Fibroblast of skin of right quadriceps (primary cell): ENCODE measurements at places on chromosomes 6 and 20.
A peak's percentile ranks its signal among the peaks of the same experiment; 100 is the strongest.

DNA sequence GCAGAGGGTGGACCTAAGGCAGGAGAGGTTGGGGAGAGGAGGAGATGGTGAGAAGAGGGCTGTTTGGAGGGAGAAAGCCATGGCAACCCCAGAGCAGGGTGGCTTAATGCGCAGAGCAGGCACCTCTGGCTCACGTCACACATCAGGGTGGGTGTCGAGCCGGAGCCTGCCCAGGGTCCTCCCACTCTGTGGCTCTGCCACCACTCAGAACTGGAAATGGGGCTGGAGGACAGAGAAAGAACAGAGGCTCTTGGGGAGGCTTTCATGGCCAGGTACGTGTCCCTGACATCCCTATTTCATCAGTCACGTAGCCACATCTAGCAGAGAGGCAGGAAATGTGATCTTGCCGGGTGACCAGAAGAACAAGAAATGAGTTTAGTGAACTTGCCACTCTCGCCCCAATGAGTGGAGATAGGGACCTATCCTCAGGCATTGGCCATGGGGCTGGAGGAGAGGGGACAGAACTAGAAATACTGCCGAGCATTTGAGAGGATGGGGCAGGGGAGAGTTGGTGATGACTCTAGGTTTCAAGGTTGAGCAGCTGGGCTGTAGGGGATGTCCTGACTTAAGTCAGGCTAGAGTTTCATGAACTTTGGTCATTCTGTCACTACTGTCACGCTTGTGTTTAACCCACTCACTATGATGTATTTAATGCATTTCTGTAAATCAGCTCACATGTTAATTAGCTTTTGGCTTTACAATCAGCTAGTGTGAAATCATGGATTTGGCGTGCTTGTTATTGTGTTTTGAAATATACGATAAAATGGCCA lies 52.7 kb downstream of the CDH26 start:
- DNase-seq: no peak

DNA sequence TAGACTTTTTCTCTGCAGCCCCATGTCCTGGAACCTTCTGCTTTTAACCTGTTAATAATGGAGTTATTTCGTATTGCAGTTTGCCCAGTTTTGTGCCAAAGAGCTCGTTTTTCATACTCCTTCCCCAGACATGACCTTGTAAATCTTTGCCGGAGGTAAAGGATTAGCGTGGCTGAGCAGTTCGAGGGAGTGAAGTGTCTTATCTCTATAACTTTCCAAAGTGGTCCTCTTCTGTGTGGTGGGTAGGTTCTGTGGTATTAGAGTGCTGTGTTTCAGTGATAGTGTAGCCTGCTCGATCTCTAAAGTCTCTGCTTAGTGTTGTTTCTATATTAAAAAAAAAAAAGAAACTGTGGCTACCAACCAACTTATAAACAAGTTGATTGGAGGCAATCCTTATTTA lies 67.5 kb downstream of the FARS2 start:
- no peak for DNase-seq

DNA sequence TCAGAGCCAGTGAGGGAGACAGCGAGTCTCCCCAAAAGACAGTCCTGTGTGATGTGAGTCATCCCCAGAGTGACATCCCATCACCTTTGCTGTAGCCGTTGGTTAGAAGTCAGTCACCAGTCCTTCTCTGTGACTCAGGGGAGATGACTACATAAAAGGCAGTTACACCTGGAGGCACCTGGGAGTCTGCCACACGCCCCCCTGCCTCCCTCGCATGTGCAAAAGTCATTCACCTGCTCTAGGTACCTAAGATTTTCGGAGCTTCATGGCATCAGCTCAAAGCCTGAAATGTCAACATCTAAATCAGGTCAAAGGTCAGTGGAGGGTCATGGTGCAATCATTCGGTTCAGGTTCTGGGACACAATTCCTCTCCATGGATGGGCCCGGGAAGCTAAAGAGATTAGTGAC lies 50.3 kb downstream of the PRR18 start:
- no peak for DNase-seq

DNA sequence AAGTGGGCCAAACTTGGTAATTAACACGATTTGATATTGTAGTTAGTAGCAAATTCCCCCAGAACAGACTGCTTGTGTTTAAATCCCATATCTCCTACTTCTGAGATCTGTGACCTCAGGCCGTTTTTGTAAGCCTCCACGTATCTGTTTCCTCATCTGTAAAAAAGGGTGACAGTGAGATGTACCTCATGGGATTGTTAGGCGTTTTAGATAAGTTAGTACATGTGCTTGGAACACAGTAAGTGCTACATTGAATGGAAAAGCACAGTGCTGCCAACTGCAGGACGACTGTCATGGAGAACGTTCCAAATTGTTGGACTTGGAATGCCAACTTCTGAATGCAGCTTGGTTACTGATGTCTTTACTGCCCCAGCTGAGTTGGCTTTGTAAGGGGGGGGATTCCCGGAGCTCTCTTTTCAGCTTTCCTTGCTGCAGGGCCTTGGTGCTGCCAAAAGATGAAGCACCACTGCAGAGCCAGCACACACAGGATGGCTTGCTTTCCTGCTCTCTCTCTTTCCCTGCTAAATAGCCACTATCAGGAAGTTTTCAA lies 108.6 kb downstream of the OPN5 start:
- no peak for DNase-seq

GRCh38 chr20:54843865-54844264 lies 368.5 kb downstream of the DOK5 start:
- DNase-seq: no peak

GRCh38 chr20:51461306-51461705 lies 81.2 kb downstream of the NFATC2 start:
- no peak for DNase-seq

- DNase-seq: no peak
Measured at GRCh38 chr6:72856801-72857200, 234.9 kb downstream of the KCNQ5 start.

- DNase-seq: peak; percentile 40
Measured at GRCh38 chr6:64294034-64294433, 658.4 kb downstream of the PHF3 start.

DNA sequence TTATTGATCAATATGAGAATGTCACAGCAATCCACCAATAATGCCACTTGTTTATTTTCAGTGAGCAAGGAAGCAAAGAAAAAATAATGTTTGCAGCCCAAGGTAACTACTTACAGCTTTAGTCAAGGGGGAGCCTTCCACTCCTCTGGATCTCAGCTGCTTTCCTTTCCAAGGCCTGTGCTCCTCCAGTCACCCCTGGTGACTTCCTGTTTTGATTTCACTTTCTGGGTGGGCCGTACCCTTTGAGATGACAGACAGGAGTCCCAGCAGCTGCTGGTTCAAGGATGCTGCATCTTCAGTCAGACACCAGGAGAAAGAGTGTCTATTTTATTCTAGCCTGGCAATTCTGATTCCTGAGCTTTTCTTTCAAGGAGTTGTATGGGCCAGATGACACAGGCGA lies 5.6 kb upstream of the VNN2 start:
- no peak for DNase-seq

- no peak for DNase-seq
Measured at GRCh38 chr6:52210227-52210626, 24.1 kb downstream of the IL17A start.

GRCh38 chr20:460707-461106 lies 1.6 kb downstream of the TBC1D20 start:
- no peak for DNase-seq

GRCh38 chr6:43679057-43679456 lies 8.5 kb downstream of the MRPS18A start:
- DNase-seq: peak; percentile 46

GRCh38 chr20:36493051-36493800 lies 48.1 kb upstream of the MYL9 start:
- DNase-seq: no peak

DNA sequence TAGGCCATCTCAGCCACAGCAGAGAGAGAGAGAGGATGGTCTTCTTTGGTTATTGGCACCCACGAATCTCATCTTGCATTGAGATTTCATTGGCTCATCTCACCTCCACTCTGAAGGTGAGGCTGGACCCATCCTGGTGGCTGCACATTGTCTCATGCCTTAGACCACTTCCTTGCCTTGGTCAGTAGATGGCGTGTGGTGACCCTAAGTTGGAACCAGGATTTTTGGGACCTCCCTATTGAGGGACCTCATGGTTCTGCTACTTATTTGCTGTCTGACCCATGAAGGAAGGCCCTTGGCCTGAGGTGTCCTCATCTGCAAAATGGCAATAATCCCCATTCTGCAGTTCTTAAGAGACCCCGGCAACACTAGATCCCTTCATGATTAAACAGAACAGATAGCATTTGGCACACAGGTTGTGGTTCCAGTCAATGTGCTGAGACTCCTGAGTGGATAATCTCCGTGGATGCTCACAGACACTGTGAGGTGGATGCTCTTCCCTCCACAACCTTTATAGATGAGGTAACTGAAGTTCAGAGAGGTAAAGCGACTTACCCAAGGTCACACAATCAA lies 21.5 kb upstream of the AAR2 start:
- DNase-seq: peak; percentile 26

DNA sequence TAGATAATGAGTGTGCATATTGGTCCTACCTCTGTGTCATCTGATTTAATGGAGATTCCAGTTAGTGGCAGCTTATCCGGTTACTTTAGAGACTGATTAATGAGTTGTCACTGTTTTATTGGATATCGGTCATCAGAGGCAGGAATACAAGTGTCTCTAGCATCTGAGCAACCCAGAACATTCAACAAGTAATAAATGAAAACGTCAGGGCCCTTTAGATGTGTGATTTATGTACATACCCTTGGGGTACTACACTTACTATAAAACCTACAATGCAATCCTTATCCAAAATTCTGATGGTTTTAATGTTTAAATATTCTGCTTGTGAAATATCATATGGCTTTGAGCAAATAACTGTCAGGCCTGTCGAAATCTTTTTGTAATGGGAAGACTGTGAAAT lies 1117.9 kb upstream of the FLRT3 start:
- DNase-seq: peak; percentile 32

GRCh38 chr6:41638935-41639808 lies 904 bp downstream of the MDFI start:
- peak; percentile 87 for DNase-seq

DNA sequence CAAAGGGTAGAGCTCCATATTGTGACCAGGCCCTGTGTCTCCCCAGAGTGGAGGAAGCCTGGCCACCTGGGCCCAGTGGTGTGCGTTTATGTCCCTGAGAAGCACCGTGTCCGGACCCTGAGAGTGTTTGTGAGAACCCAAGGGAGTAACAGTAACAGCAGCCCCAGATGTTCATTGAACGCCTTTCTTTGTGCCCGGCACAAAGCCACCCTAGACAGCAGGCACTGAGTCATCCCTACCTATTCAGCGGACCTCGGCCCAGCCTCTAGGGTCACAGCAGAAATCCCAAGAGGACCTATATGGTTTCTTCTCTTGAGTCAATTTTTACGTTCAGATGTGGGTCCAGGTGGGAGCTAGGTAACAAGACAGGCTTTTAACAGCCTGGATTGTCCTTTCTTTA lies 24.5 kb downstream of the BCAS4 start:
- no peak for DNase-seq

DNA sequence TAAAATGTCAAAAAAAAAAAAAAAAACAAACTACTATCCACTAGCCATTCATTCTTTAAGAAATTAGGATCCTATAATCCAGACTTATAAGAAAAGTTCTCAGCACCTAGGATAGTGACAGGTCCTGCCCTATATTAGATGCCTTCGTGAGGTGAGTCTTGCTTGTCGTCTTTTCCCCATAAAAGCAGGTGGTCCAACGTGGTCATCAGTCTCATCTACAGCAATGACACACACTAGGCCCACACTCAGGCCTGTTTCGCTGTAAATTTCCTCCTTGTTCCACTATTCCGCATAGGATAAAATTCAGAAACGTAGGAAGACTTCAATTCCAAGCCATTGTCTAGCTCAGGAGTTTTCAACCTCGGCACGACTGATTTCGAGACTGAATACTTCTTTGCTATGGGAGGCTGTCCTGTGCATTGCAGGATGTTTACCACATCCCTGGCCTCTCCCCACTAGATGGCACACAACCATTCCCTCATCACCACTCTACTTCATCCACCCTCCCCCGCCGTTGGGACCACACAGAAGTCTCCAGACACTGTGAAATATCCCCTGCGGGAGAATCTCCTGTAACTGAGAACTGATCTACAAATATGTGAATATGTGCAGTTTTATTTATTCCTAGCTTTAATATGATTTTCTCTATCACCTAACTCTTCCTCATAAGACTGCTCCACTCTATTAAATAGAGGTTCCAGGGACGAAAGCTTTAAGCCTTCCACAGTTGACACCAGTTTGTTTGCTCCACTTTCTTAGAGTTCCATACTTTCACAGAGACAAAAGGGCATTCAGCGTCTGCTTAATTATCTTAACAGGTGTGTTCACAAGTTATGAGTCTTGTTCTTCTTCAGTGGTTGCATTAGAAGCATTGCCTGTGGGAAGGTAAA lies 346.3 kb downstream of the BMP2 start:
- peak; percentile 34 for DNase-seq

- DNase-seq: no peak
Measured at GRCh38 chr6:138371720-138372119, 6.0 kb upstream of the SMIM28 start.

DNA sequence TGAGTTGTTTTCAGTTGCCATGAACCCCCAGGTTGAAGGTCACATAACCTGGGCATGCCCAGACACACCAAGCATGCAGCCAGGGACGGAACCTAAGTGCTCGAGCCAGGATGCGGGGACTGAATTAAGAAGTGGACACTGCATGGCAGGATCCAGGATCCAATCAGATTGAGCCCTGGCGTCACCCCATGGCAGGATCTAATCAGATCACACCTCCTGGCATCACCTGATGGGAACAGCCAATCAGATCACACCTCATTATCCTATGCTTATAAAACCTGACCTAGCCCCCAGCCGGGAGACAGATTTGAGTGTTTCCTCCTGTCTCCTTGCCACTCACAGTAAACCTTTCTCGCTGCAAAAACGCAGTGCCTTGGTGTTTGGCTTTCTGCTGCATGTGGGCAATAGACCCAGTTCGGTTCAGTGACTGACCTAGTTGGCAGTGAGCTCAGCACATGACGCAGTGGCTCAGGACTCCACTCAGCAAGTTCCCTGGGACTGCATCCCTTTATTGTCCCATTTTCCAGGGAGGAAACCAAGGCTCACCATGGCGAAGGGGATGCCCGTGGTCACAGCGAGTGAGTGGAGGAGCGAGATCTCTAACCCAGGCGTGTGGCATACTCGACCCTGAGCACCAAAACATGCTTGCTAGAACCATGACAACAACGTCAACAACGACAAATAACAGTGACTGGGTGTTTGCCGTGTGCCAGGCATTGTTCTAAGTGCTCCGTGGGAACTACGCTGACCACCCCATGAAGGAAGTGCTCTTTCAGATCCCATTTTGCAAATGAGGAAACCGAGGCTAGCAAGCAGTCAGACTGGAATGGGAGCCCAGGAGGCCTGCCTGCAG lies 66.3 kb downstream of the RBM38 start:
- no peak for DNase-seq

DNA sequence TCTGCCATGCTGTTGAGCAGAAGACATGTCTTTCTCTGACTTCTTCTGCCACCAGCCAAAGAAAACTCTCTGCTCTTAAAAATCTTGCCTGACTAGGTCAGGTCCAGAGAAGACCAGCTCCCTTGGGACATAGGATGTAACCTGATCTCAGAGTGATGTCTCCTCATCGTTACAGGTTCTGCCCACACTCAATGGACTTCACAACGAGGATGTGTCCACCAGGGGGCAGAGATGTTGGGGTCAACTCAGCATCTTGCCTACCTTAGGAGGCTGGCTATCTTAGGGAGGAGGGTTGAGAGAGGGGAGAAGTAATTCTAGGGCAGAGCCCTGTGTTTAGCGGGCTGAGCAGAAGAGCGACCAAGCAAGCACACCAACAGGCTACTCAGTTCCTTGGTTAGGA lies 207.6 kb upstream of the CDH4 start:
- no peak for DNase-seq
